ENCODE measurements at places on chromosomes 6 and 20.

- no peak for DNase-seq
Observed at GRCh38 chr20:37999526-38000263, 33.6 kb downstream of the TTI1 start.

- DNase-seq: peak; percentile 97
Observed at GRCh38 chr20:49747707-49748524, 34.2 kb upstream of the B4GALT5 start.

DNA sequence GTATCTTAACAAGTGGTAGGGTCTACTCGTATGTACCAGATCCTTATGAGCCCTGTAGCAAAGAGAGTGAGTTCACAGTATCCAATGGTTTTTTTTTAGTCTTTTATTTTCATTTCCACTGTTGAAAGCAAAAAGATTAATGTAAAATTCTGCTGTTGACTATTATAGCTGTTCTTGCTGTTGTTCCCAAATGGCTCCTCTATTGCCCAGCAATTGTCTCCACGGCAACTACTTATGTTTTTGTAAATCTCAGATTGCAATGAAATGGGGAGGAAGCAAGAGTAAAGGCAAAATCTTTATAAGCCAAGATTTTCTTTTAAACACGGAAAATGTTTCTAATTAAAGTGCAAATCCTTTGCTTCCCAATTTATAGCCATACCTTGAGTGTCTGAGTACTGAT lies 406.1 kb downstream of the EPM2A start:
- DNase-seq: no peak

DNA sequence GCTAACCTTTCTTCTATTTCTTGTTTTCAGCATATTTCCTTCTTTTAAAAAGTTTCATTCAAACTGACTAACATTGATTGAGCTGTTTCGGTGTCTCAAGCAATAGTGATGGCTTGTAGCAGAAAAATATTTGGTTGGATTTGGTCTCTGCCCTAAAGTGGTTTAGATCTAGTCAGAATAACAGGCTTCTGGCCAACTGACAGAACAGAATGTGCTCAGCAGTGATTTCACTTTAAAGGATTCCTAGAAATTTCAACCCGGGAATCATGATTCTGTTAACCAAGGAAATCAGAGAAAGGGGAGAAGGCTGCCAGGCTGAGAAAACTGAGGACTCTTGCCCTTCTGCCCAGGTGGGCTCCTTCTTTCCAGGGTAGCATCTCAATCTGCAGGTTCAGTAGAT lies 16.6 kb upstream of the GSTA1 start:
- DNase-seq: no peak

DNA sequence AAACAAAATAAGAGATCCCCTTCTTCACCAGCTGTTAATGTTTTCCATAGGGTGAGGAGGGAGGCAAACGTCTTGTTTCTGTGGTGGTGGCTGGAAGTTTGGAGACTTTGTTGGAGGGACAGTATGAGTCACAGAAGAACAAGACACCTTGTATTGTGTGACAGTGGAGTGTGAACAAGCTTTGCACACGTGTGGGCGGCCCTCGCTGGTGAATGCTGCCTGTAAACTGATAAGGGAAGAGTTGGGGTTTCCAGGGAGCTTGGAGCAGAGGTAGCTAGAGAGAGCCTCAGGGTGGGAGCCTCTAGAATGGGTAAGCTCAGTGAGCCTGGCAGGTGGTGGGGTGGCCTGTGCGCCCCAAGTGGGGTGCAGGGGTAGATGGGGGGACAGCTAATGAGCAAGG lies 78.3 kb downstream of the ZDHHC14 start:
- DNase-seq: no peak

DNA sequence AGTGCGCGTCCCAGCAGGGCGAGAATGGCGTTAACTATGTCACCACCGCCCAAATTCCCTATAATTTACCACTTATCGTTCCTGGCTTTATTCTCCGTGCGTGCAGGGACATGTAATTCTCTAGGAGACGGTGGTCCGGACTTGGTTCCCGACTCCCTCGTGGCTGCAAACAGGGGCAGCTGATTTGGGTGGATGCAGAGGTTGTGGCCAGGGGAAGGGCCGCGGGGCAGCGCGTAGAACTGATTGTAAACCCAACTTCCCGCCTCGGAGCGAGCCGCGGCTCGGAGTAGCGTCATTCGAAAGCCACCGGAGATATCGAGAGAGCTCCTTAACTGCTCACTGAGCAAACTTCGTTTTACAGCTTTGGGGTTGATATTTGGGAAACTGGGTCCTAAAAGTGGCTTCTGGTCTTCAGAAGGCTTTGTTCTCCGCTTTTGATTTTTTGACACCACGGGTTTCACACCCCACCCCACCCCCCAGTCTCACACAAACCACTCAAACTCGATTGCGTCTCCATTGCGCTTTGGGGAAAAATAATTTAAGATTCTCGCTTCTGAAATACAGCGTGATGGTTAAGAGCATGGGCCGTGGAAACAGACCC lies 17.5 kb upstream of the ZSCAN9 start:
- no peak for DNase-seq

- DNase-seq: no peak
Observed at GRCh38 chr6:87825821-87826221, 123.8 kb upstream of the AKIRIN2 start.

GRCh38 chr20:25863536-25864325 lies 167.1 kb upstream of the ZNF337 start:
- no peak for DNase-seq

DNA sequence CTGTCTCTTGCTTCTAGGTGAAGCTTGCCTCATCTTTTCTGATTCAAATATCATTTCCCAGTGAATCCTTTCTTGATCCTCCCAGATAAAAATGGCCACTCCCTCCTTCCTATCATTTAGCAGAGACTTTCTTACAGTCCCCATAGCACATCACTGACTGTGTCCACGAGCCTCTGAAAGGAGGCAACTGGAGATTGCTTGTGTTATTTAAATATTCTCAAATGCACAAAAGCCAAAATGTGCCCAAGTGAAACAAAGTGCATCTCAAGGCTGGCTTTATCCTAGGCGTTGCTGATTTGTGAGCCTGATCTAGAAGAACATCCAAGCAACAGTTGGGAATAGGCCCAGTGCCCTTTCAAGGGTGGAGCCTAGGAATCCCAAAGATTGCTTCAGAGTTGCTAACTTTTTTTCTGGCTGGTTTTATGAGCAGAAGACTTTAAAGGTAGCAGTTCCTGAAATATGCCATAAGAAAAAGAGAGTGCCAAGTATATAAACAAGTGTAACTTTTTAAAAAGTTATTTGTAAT lies 393.6 kb downstream of the CD83 start:
- no peak for DNase-seq

GRCh38 chr6:83303426-83303825 lies 110.3 kb downstream of the RWDD2A start:
- DNase-seq: no peak

- DNase-seq: no peak
Observed at GRCh38 chr6:136659991-136660499, 109.8 kb upstream of the MAP7 start.

- DNase-seq: no peak
Observed at GRCh38 chr6:36968266-36968977, 13.9 kb downstream of the PI16 start.

DNA sequence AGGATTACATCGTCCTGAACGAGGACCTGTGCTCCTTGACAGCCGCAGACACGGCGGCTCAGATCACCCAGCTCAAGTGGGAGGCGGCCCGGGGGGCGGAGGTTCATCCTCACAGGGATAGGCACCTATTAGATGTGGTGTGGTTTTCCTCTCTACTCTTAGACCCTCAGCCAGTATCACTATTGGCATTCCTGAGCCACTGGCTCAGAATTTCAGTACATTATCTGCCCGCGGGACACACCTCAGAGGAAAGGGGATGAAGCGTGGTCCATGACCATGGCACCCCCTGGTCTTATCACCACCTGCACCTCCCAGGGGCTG lies 34.6 kb upstream of the HLA-G start:
- DNase-seq: no peak

DNA sequence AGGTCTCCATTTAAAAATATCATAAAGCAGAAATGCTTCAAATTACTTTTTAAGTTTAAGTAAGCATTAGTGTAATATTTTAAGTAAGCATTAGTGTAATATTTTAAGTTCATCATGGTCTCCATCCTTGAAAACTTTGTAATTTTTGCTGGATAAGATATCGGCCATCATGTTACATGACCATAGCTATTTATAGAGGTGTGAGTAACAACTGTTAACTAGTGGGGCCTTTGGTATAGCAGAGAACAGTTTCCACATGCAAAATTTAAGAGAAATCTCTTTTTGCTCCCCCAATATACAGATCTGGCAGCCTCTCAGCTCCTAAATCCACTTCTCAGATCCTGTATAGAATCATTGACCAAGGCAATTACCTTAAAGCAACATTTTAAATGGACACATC lies 468 bp downstream of the TRDN start:
- no peak for DNase-seq

GRCh38 chr20:38883081-38883980 lies 42.9 kb upstream of the FAM83D start:
- DNase-seq: peak; percentile 38

DNA sequence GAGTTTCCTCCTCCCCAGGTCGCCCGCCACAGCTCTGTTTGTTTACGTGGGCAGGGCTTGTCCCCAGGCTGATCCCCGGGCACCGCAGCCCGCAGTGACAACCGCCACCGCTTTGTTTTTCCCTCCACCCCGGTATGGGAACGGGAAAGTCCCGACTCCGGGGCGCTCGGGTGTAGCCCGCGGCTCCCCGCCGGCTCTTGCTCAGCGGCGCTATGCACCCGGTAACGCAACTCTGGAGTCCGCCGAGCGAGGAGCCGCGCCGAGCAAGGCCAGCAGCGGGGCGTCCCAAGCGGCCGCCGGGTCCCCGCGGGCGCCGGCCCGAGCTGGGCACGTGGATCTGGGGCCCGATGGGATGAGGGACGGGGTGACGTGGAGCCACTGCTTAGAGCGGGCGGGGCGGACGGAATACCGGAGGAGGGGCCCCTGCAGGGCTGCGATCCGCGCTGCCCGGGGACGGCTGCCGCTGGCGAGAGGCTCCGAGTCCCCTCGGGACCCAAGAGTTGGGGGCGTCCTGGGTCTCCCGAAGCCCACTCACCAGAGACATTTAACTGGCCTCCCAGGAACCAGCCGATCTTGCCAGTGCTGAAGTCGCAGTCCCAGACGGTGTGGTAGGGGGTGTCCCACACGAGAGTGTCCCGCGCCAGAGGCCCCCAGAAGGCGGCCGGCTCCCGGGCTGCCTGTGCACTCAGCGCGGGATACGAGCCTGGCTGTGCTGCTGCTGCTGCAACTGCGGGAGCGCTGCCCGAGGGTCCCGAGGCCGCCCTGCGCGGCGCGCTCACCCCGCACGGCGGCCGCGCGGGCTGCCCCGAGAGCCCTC lies 497 bp downstream of the ACSS1 start:
- peak; percentile 75 for DNase-seq

- DNase-seq: no peak
Observed at GRCh38 chr6:100593522-100593921, 128.8 kb upstream of the SIM1 start.

DNA sequence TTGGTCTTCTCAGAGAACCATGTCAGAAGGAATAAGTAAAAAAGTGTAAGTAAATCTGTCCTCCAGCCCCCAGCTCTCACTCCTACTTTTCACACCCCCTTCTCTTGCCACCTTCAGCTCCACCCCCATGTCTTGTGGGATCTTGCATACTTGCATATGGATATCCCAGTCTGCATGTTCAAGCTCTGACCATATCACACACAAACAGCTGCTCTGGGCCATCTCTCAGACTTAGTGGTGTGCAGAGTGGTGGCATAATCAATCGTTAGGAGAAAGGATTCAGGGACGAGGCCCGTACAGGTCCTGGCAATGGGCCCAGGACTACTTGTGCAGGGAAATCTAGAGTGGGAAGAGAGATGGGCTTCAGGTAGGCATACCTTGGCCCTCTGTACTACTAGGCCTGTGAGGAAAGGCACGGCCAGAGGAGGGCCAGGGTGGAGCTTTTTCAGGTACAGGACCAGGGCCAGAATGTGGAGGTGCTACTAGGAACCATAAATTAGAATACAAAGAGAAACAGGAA lies 112.0 kb upstream of the SGK1 start:
- DNase-seq: no peak

- DNase-seq: peak; percentile 19
Observed at GRCh38 chr6:151733680-151734320, 73.7 kb upstream of the ESR1 start.

All from adrenal gland (tissue), 19 donors.